Stimulated activated naive CD4-positive, alpha-beta T cell treated with Interleukin-2 at 50 U/mL for 16 hours (primary cell): ENCODE measurements at places on chromosomes 12 and 14.

- DNase-seq: peak; percentile 29
These were observed 38.8 kb upstream of the EML1 start for GRCh38 chr14:99754141-99755067.

DNA sequence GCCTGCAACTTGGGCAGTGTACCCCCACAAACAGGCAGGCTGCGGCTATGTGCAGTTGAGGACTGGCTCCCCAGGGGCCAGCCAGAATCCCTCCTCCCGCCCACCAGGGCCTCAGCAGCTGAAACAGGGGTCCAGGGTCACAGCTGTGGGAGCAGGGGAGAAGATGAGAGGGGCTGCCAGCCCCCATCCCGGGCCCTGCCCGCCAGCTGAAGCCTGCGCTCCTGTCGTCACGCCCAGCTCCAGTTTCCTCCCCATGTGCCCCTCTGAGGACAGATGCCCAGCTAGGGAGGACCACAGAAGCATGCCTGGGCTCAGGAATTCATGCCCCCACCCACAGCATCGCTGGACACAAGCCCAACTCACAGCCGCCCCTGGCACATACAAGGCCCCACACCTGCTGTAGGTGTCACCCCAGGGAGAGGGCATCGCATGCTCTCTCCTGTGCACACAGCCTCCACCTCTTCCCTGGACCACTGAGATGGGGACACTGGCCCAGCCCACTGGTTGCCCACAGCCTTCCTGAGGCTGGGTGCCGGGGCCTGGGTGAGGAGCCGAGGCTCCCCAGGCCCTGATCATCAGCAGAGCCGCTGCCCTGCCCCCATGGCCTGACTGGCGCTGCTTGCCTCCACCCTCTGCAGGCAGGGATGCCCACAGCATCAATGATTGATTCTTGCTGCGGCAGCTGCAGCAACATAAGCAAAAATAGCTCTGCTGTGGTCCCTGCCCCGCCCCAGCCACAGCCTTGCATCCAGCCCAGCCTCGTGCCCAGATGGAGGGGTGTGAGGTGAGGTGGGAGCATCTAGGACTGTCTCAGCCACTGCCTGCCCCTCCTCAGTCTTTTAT is 3.7 kb upstream of the CLBA1 start:
- DNase-seq: no peak

- no peak for DNase-seq
These were observed 110.1 kb downstream of the SAMD4A start for GRCh38 chr14:54676812-54677708.

- DNase-seq: no peak
These were observed 2.8 kb downstream of the RXYLT1 start for GRCh38 chr12:63782466-63782865.

GRCh38 chr12:20501958-20502357 is 133.6 kb downstream of the PDE3A start:
- DNase-seq: no peak

- DNase-seq: no peak
These were observed 178.6 kb downstream of the PHLDA1 start for GRCh38 chr12:75852956-75853355.

DNA sequence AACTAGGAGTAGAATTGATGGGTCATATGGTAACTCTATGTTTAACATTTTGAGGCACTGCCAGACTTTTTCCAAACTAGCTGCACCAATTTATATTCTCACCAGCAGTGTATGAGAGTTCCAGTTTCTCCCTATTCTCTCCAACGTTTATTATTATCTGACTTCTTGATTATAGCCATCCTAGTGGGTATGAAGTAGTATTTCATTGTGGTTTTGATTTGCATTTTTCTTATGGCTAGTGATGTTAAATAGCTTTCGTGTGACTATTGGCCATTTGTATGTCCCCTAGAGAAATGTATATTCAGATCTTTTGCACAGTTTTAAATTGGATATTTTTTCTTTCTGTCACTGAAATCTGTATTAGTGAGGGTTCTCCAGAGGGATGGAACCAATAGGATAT is 37.8 kb downstream of the HELB start:
- DNase-seq: no peak

DNA sequence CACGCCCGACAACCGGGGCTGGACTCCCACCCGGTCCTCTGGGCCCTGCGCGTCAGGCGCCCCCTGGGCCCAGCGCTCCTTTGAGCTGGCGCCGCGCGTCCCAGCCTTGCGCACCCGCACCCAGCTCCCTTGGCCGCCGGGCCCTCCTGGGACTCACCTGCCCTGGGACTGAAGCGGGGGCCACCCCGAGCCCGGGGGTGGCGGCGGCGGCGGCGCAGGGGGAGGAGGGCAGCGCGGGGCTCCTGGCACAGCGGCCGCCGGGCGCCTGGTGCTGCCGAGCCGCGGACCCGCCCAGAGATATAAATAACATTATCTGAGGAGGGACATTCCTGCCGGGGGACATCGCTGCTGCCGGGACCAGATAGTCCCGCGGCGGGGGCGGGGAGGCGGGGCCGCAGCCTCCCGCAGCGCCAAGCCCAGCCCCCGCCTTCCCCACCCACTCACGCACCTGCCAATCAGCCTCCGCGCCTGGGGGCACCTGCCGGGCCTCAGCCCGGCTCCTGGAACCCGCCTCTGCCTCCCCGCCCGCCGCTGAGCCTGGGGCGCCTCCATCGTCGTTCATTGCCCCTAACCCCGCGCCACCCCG is at the start of gene SPTB:
Gene SPTB, minus strand, starts transcription at position 273 of the 586 bp plus-strand sequence. CDS start 56,813 bp downstream, outside the sequence.
- peak; percentile 61 for DNase-seq

GRCh38 chr14:96108061-96108795 is 69.1 kb downstream of the C14orf132 start:
- DNase-seq: no peak

DNA sequence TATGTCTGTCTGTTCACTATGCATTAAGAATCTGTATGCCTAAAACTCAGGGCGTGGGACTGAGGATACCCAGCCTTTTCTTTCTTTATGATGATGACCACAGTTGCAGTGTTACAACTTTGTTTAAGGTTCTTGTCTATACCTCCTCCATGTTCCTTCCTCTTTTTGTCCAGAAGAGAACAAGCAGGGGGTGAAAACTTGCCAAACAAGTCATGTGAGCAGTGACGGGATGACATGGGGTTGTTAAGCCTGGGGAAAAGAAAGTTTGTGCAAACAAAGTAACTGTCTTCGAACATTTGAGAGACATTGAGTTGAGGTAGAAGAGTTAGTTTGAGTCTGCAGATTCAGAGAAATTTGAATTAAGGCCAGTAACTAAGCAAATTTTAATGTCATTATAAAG is 505.5 kb downstream of the NPAS3 start:
- no peak for DNase-seq

DNA sequence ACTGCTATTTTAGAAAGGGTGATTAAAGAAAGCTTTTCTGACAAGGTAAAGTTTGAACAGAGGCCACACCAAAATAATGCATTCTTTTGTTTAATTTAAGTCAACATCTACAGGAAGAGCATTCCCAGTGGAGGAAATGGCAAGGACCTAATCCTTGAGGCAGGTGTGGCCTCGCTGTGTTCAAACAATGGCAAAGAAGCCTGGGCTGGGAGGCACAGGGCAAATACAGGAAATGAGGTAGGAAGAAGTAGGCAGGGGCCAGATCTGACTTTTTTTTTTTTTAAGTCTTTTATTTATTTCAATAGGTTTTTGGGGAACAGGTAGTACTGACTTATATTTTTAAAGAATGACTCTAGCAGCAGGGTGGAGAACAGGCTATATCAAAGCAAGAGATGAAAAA is 53.5 kb downstream of the ARMH4 start:
- DNase-seq: no peak

GRCh38 chr12:109830267-109830666 is 2.9 kb downstream of the TRPV4 start:
- no peak for DNase-seq

- no peak for DNase-seq
These were observed 47.4 kb downstream of the ARL6IP4 start for GRCh38 chr12:123027726-123028445.
